NCI-H446 treated with DMSO at 0.1 percent for 48 hours (cell line): ENCODE measurements at places on chromosomes 5 and 9.

GRCh38 chr9:126650404-126651341, 36.9 kb downstream of the LMX1B start:
- no peak for DNase-seq

DNA sequence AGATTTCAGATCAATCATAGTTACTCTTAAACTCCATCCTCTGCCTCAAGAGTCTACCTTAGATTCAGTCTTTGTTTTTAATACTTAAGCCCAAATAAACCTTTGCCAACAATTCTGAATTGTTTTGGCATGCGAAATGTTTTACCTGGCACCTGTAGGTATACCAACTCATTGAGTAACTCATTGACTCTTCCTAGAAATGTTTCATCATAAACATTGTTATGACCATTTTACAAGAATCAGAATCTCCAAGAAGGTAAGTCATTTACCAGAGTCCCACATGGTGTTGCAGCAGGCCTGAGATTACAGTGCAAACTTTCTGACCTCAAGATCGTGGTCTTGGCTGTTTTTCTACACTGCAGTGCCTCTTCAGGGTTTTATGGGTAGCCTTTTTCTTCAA, 750.4 kb downstream of the BRINP1 start:
- no peak for DNase-seq

DNA sequence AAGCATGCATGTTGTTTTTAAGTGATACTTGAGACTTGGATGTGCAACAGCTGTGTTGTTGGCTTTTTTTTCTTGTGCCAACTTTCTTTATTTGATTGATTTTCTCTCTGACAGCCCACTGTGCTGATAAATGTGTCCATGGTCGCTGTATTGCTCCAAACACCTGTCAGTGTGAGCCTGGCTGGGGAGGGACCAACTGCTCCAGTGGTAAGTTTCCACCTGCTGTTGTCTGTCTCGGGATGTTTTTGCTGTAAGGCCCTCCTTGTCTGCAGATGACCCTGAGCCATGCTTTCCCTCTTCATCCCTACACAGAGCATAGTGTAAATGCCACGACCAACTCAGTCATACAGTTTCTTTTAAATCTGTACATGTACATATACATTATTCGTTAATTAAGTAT, 79.2 kb downstream of the MEGF10 start:
- DNase-seq, result no peak

DNA sequence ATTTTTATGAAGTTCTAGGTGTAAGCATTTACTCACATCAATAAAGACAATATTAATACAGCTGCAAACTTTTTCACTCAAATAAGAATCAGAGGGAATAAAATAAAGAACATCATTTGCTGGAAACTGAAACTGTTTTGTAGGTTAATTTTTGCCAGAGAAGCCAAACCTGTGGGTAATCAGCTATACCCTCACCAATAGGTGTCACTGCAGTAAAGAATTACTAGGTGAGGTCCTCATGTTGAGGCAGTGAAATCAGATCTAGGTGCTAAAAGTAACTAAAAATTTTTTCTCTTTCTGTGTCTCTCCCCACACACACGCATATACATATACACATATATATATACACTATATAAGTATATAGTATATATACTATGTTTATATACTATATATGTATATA, 1016.3 kb upstream of the SEMA6A start:
- DNase-seq, result no peak

GRCh38 chr9:134679616-134680392, 38.2 kb downstream of the COL5A1 start:
- DNase-seq, result no peak

GRCh38 chr9:94888775-94889174, 162.3 kb downstream of the AOPEP start:
- no peak for DNase-seq

- peak; percentile 5 for DNase-seq
These were observed 4.0 kb upstream of the FOXB2 start for GRCh38 chr9:77015327-77016048.

DNA sequence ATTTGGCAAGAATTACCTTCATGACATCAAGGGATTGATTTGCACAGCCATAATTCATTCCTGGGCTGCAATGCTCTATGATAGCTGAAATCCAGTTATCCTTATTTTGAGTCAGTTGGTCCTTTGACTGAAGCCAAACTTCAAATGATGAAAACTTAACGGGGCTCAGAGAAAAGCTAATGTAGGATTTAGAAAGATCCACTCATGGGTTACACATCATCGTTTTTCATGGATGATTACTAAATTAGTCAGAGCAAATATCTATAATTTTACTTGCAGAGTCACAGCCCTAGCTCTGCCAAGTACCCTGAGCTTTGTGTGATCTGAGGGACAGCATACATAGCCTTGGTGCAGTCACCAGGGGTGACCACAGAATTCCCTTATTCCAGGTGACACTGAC, 27.3 kb upstream of the MUSK start:
- no peak for DNase-seq

- DNase-seq, result no peak
These were observed 42.1 kb upstream of the DAB2 start for GRCh38 chr5:39466846-39467245.

GRCh38 chr5:149549461-149550267, 1.6 kb downstream of the CSNK1A1 start:
- DNase-seq, result peak; percentile 47

GRCh38 chr9:130927995-130928900, 10.8 kb downstream of the FIBCD1 start:
- peak; percentile 23 for DNase-seq

DNA sequence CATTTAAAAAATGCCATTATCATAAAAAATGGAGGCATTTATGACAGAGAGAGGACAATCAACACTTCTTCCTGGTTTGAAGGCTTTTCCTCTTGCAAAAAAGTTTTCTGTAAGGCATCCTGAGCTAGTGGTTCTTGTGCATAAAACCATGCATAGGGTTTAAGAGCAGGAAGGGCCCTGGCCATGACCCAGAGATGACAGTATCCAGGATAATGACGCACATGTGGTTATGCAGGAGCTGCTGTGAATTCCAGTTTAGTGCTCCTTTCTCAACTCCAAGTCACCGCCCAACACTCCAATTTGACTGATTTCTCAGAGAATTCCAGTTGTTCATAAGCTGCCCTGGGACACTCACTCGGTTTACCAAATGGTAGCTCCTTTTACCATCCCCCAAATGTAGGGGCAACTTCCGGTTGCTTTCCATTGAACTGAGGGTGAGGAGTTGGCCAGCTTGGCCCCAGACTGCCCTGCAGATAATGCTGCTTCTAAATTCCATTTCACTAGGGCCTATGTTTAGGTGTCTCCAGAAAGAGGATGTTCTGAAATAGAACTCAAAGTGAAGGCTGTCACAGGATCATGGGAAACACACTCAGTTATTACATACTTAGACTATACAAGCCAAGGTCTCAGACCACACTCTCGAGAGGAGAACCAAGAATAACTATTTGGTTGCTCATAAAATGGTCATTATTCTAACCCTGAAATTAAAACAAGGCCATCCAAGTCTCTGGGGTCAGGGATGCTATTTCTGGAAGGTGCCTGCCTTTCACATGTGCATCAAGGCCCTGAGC, 179.1 kb downstream of the SLIT3 start:
- DNase-seq, result no peak

GRCh38 chr5:169827769-169828168, 152.5 kb downstream of the INSYN2B start:
- no peak for DNase-seq

DNA sequence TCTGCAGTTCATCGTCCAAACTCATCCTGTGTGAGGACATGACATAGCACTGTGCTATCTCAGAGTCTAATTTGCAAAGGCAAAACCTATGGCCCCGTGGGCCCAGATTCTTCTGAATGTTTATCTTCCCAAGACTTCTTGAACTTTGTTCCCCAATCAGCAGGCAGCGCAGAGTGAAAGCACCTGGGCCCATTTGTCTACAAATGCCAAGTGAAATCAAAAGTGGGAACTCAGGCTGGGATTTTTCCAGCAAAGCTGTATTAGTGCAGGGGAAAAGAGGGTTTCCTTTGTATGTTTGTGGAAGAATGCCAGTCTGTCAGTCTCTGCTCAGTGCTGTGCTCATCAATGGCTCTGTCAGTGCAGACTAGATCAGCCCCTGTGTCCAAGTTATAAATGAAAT, 55.8 kb downstream of the FOXD1 start:
- DNase-seq, result no peak

GRCh38 chr5:3606121-3606831, 10.6 kb downstream of the IRX1 start:
- DNase-seq, result no peak

DNA sequence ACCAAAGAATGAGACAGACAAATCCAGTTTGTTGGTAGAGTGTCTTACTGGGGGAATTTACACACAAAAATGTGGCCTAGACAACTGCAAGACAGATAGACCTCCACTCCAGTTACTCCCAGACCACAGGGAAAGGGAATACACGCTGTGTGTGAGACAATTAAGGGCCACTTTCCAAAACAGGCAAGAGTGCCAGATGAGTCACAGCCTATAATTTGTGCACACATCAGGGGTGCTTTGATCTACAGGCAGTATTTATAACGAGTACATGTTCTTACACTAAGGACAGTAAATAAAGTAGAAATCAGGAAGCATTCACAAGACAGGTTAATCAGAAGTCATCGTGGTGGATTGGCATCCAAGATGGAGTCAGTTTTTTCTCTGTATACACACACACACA, 114.8 kb downstream of the ZNF622 start:
- no peak for DNase-seq

DNA sequence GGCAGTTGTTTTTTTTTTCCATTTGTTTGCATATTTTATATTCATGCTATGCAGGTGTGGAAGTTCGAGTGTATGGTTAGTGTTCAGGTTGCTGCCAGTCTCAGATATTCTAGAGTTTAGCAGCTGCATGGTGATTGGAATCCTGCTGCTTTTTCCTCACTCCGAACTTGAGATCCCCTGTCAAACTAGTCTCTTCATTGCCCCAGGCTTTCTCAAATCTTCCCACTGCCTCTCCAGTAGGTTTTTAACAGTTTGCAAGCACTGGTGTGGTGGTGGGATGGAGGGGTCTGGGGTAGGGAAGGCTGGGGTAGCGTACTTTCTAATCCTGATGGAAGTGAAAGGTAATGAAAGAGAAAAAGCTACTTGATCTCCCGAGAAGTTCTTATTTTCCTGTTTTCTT, 112.9 kb downstream of the CHSY3 start:
- DNase-seq, result no peak
